Suppressor macrophage (primary cell): ENCODE measurements at places on chromosomes 4 and X.

DNA sequence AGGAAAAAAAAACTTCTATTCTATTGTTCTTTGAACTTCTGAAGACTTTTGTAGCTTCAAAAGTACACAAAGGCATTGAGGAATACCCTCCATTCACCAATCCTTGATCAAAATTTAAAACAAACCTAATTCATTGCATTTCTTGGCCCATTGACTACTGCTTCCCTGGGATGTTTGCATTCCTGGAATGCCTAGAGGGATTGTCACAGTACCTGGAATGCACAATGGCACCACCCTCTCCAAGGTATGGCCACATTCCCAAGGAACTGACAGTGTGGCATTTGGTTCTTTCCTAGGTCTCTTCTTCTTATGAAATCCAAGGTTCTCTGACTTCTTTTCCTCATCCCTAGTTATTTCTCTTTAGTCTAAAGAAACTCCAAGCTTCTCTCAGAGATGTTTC lies 600.7 kb downstream of the CCSER1 start:
- DNase-seq = no peak

DNA sequence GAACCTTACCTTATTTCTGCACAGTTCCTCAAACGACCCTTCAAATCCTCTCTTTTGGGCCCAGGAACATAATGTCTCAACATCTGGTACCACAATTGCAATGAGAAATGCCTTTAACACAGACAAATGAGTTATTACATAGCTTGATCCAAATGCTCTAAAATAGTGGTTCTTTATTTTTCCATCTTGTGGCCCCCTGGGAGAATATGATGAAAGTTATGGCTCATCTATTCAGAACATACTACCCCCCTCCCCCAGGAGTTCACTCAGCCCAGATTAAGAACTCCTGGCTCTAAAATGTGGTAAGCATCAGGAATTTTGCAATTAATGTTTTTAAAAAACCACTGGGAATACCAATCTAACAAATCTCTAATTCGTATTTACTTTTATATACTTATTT lies 23.9 kb upstream of the CENPU start:
- no peak for DNase-seq

GRCh38 chr4:8555716-8556115 lies 24.5 kb upstream of the GPR78 start:
- DNase-seq = no peak

- DNase-seq = no peak
Observed at GRCh38 chr4:25368315-25368714, 8.7 kb upstream of the ANAPC4 start.
